ENCODE measurements at places on chromosomes 6 and 20.

GRCh38 chr6:160986851-160987250 is 4.7 kb upstream of the MAP3K4 start:
- DNase-seq, result no peak

DNA sequence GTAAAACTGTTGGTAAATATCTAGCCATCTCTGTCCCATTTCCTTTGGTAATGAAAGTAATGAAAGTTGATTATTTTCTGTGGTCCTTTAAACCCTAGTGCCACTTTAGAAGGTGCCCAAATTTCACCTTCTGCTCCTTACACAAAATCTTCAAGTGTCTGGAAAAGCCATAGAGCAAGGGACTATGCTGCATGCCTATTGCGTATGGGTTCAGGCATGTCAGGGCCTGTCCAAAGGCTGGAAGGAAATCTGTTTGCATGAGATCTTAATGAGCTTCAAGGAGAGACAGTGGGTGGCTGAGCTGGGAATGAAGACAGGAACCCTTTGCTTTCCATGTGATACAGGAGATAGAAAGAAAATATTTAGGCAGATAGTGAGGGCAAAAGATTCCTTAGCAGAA is 66.6 kb upstream of the CCN6 start:
- DNase-seq, result no peak

- DNase-seq, result no peak
These were observed 32.4 kb downstream of the LY86 start for GRCh38 chr6:6620766-6621425.

- no peak for DNase-seq
These were observed 180.1 kb upstream of the MMS22L start for GRCh38 chr6:97462938-97463598.

DNA sequence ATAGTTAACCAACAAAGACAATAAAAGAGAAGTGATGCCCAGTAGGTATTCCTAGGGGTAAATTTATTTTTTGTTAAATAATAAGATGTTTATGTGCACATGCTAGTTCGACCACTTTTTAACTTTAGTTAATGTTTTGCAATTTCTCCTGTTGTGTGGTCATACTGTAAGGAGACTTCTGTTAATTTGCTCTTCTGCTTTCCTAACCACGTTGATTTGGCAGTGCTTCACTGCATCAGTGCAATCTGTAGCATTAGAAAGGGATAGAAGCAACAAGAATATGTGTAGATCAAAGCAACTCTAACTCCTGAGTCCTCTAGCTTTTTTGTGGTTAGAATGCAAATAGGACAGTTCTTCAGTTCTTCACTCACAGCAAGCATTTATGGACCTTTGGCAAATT is 13.9 kb downstream of the MYB start:
- no peak for DNase-seq

DNA sequence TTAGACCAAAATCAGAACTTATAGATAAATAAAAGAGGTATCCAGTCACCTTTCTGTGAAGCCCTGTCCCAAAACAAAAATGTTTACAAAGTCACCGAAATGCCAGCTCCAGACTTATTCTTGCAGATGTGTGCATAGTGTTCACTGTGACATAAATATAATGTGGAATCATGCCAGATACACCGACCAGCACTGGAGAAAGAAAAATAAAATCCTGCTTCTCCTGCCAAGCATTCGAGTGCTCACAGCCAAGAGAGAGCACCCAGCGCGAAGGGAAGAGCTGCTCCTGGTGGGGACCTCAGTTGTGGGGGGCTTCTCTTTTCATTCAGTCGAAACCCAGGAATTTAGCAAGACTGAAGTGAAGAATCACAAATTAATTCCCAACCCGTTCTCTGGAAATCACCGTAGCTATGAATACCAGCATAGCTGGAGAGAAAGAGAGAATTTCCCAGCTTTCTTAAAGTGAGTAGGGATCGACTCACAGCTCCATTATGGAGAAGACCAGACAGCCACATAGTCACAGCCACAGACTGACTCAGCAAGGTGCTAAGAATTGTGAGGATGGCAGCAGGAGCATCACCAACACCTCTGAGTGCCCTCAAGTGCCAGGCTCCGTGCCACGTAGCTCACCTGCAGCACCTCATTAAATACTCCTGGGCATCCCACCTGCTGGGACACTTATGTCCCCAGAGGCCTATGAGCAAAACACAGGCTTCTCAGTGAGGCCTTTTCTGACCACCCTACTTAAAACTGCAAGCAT is 33.2 kb downstream of the BFSP1 start:
- DNase-seq, result no peak

DNA sequence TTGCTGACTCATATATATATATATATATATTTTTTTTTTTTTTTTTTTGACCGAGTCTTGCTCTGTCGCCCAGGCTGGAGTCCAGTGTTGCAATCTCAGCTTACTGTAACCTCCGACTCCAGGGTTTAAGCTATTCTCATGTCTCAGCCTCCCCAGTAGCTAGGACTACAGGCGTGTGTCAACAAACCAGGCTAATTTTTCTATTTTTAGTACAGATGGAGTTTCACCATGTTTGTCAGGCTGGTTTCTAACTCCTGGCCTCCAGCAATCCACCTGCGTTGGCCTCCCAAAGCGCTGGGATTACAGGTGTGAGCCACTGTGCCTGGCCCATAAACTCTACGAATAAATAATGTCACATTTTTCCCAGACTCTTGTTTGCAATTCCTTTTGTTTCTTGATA is 4.8 kb downstream of the LRP11 start:
- DNase-seq, result no peak

- DNase-seq, result no peak
These were observed 29.8 kb downstream of the NCOA3 start for GRCh38 chr20:47531458-47531857.

- no peak for DNase-seq
These were observed 66.5 kb upstream of the PIM1 start for GRCh38 chr6:37103169-37104039.

DNA sequence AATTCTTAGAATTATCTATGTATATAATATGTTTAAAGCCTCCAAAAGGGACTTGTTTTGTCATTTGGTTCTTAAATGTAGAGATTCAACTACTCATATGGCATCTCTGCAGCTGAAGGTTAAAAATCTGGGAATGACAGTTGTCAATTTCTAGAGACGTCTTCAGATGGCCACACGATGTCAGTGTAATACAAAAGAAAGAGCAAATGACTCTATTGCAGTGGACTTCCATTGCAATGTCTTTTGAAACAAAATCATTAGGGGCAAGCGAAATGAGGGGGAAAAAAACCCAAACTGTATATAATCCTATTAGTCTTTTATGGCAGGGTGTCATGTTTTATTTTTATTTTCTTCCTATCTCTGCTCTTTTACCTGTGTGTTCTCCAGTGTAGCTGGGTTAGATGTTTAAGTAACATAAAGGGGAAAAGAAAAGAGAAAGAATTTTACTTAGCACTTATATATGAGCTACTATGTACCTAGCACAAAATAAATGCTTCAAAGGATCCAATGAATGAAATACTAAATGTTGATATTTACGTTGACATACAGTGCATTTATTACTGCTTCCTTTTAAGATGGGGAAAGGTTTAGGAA is 26.2 kb downstream of the CCN2 start:
- no peak for DNase-seq

DNA sequence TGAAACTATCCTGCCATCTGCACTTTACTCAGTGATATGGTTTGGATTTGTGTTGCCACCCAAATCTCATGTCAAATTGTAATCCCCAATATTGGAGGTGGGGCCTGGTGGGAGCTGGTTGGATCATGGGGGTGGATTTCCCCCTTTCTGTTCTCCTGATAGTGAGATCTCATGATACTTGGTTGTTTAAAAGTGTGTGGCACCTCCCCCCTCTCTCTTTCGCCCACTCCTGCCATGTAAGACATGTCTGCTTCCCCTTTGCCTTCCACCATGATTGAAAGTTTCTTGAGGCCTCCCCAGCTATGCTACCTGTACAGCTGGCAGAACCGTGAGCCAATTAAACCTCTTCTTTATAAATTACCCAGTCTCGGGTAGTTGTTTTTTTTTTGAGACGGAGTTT is 18.0 kb downstream of the PIGT start:
- no peak for DNase-seq

- peak; percentile 4 for DNase-seq
These were observed 567.3 kb upstream of the BTBD3 start for GRCh38 chr20:11350126-11351005.

GRCh38 chr6:138240476-138241245 is 22.4 kb upstream of the PBOV1 start:
- DNase-seq, result no peak

DNA sequence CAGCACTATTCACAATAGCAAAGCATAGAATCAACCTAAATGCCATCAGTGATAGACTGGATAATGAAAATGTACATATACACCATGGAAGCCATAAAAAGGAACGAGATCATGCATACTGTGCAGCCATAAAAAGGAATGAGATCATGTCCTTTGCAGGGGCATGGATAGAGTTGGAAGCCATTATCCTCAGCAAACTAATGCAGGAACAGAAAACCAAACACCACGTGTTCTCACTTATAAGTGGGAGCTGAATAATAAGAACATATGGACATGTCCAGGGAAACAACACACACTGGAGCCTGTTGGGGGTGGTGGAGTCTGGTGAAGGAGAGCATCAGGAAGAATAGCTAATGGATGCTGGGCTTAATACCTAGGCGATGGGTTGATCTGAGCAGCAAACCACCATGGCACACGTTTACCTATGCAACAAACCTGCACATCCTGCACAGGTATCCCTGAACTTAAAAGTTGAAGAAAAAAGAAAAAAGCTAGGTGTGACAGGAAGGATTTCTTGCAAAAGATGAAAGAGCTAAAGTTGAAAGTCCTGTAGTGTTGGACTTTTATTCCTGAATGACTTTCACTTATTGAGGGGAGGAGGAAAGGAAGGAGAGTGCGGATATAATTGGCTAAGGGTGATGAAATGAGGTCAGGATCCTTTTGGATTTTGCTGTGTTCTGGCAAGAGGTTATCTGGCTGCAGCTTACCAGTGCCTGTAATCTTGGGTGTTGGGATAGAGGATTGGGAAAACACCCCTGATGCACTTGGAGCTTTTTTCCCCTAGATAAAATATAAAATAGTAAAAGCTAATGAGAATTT is 8.5 kb downstream of the TRMT11 start:
- DNase-seq, result no peak

GRCh38 chr20:19970256-19970765 is 46.9 kb upstream of the NAA20 start:
- no peak for DNase-seq

- no peak for DNase-seq
These were observed 156.2 kb downstream of the GMPR start for GRCh38 chr6:16394632-16395031.

DNA sequence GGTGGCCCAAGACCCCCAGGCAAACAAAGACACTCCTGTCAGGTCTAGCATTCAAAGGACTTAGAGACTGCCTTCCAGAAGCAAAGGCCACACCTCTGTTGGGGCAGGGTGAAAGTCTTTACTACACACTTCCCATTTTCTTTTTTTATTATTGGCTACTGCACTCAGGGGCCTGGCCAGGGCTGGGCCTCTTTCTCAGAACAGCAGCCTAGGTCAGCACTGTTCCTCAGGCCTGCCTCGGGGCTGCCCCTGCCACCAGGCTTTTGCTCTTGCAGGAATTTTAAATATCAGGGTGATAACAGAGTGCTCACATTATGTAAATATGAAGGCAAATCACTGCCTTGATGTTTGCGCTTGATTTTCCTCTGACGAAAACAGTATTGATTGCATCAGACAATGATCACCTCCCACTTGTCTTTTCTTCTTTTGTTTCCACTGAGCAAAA is 18.5 kb downstream of the GSTA4 start:
- DNase-seq, result no peak

- DNase-seq, result no peak
These were observed 82.9 kb upstream of the RNF217 start for GRCh38 chr6:124879110-124879991.

- DNase-seq, result peak; percentile 78
These were observed 32.8 kb upstream of the BCAS1 start for GRCh38 chr20:54103067-54103761.

DNA sequence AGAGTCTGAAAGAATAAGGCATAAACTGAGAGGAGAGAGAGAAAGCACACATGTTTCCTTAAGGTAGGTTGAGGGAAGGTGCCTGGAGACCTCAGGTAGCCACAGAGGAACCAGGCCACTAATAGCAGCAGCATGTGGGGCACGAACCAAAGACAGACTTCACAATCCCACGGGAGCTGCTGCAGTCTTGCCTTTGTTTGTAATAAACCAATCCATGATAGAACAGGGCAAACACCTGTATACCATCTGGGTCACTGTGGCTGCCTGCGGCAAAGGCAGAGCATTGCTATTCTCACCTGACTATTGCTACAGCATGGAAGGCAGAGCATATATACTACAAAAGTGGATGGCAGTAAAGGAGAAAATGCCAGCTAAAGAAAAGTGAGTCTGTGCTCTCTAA is 36.3 kb downstream of the HEBP2 start:
- DNase-seq, result no peak

GRCh38 chr6:108476376-108476775 is 84.3 kb upstream of the FOXO3 start:
- no peak for DNase-seq

DNA sequence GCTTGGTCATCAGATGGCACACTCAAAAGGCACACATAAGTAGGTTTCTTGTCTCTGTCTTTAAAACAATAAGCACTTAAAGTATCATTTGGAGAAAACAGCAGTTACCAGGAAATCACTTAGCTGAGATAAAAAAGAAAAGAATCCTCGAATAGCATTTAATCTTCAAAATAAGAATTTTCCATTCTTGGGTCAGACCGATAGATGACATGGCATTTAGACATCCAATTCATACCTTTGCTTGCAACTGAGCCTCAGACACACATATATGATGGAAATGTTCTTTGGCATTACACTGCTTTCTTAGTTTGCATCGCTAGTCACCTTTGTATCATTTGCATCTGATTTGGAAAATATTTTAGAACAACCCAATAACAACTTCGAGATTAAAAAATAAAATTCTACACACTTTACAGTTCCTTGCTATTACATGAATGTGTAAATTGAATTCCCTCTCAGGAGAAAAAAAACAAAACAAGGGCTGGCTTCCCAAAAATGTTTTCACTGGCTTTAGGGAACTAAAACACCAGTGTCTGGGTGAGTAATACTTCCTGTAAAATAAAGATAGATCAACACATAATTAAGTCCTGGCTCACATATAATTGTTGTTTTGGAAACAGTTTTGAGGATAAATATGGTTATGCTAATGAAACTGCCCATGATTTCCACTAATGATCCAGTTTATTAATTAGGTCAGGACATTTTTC is 1.3 kb upstream of the RNF217 start:
- DNase-seq, result no peak

DNA sequence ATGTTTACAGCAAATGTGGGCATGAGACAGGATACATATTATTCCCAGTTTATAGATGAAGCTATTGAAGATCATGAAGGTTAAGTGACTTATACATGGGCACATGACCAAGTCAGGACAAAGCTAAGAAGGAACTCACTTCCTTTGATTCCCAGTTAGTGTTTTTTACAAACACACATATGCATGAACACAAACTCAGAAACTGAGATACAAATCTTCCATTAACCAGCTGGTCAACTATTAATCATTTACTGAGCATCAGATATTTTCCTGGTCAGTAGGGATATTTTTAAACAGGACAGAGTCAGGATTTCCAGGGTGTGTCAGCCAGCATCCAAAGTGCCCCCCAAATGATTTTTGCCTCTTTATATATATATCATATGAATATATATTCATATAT is 222.2 kb downstream of the OGFRL1 start:
- no peak for DNase-seq

GRCh38 chr6:117681162-117681741 is 6.0 kb downstream of the NUS1 start:
- no peak for DNase-seq

- no peak for DNase-seq
These were observed 88.3 kb downstream of the ADAT2 start for GRCh38 chr6:143362192-143362558.

- DNase-seq, result no peak
These were observed 240.8 kb upstream of the QKI start for GRCh38 chr6:163173741-163174140.

GRCh38 chr6:81241126-81242041 is 511.1 kb downstream of the TENT5A start:
- no peak for DNase-seq

Data from neural crest cell (in vitro differentiated cells).